ENCODE measurements at places on chromosomes 4 and X.
A peak's percentile ranks its signal among the peaks of the same experiment; 100 is the strongest.

DNA sequence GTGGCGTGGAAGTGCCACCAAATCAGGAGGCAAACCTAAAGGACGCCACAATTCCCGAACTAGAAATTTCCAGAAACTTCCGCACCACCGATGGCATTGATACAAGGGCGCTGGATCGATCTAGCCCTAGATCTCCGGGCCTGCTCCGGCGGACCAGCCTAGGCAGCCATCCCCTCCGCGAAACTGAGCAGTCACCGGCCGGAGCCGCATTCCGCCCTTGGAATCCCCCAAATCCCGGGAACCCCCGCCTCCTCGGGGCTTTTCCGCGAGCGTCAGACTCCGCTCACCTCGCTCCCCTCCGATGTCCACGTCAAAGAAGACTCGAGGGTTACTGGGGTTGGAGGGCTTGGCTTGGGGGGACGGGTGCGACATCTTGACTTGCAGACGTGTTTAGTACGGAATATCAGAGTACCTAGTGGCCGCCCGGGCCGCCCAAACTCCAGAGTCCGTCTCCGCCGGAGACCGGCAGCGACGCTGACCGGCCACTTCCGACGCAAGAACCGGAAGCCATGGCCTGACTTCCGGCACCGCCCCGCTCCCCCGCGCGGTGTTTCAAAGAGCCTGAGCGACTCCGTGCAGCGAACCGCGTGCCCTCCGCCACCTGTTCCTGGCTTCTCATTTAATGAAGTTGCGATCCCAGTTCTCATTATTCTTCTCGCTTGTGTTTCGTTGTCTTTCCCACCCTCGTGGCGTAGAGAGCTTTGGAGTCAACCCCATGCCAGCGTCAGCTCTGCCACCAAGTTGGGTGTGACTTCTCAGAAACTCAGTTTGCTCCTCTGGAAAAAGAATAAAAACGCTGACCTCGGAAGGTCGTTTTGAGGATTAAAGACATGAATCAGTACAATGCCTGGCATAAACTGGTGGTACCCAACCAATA, at the start of gene PPID:
PPID (minus strand) TSS at position 480 of the 877 bp plus-strand sequence; CDS start at position 372, 108 bp downstream.
- H3K36me3 ChIP-seq = peaks cover 6% of the 10 kb centered on the region
- no peaks in the 10 kb centered on the region for H3K27me3 ChIP-seq
- peak within 1 kb of the TSS; percentile 87 for H3K27ac ChIP-seq
- H3K4me1 ChIP-seq = peaks cover 3% of the 10 kb centered on the region

GRCh38 chr4:87133183-87133582, 87.2 kb downstream of the KLHL8 start:
- no peak overlapping the region for H3K27ac ChIP-seq
- H3K4me3 ChIP-seq = no peak overlapping the region
- no peak for DNase-seq
- no peaks in the 10 kb centered on the region for H3K27me3 ChIP-seq
- peaks cover 5% of the 10 kb centered on the region for H3K4me1 ChIP-seq
- H3K36me3 ChIP-seq = peaks cover 18% of the 10 kb centered on the region

DNA sequence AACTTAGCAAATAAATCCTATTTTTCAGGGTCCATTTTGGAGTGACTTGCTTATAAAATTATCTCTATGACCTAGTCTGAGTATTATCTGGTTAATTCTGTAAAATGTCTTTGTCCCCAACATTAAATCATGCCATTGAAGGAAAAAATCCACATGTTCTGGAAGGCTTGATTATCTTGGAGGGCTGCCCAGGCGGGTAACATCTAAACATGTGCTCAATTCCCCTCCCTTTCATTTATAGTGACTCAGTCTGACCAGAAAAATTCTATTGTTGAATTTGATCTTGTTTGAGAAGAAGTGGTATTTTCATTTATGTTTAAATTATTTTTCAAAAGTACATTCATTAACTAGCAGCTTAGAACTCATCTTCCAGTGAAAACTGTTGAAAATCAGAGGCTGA, 55.4 kb upstream of the SLC10A7 start:
- DNase-seq = no peak
- H3K27ac ChIP-seq = no peak overlapping the region
- H3K4me1 ChIP-seq = no peaks in the 10 kb centered on the region
- peaks cover 14% of the 10 kb centered on the region for H3K27me3 ChIP-seq
- H3K4me3 ChIP-seq = no peak overlapping the region

- H3K4me3 ChIP-seq = no peak overlapping the region
- no peaks in the 10 kb centered on the region for H3K27me3 ChIP-seq
- peaks cover 12% of the 10 kb centered on the region for H3K4me1 ChIP-seq
- DNase-seq = no peak
- H3K27ac ChIP-seq = no peak overlapping the region
Measured at GRCh38 chr4:111930659-111931058, 214.6 kb upstream of the FAM241A start.

DNA sequence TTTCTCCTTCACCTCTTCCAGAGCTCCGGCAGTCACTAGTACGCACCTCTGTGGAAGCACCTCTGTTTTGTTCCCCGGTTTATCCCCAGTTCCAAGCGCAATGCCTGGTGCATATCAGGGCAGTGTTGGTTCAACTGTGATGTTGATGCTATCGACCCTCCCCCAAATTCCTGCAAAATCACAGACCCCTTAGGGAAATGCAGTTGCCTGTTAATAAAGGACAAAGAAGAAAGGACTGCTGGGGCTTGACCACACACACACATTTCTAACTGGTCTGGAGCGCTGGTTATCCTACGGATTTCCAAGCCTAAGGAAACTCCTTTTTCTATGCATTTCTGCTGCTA, 530 bp upstream of the NMU start:
- peak; percentile 32 for DNase-seq
- H3K27me3 ChIP-seq = peaks cover 44% of the 10 kb centered on the region
- H3K4me1 ChIP-seq = peaks cover 39% of the 10 kb centered on the region
- H3K27ac ChIP-seq = no peak overlapping the region

GRCh38 chrX:72045141-72045540, 86.6 kb downstream of the RTL5 start:
- H3K36me3 ChIP-seq = no peaks in the 10 kb centered on the region
- H3K27ac ChIP-seq = no peak overlapping the region
- H3K27me3 ChIP-seq = no peaks in the 10 kb centered on the region
- no peaks in the 10 kb centered on the region for H3K4me1 ChIP-seq

DNA sequence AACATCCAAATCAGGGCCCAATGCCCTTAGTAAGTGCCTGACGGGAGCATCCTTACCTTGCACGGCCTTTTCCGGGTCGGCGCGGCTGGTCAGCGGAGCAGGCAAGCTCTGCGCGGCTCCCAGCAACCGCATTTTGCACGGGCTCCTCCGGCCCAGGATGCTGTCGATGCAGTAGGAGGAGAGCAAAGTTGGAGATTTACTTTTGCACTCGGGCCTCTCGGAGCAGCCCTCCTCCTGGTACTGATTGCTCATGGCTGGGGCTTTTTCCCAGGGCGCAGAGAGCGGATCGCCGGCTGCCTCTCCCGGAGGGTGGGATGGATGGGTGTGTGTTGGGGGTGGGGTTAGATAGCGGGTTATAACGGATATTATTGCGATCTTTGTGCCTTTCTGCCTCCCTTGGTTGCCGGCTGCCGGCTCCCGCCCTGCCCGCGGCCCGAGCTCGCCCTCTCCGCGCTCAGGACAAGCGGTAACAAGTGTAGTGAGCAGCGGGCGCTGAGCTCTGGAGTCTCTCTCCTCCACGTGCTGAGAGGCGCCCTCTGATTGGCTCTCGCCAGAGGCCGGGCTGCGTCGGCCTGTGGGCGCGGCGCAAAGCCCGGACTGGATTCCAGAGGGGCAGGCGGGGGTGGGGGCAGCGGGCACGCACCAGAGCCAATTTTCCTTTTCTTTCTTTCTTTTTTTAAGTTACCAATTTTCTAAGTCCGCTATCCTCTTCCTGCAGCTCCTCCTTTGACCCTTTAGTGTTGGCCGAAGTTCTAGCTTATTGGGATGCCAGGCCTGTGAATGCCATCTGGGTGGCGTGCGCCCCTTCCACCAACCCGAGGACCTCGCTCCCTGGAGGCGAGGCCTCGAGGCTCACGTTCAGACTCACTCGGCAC, at the start of gene ARX:
ARX (minus strand) TSS at position 480 of the 875 bp plus-strand sequence; CDS start at position 252, 228 bp downstream.
- no peaks in the 10 kb centered on the region for H3K36me3 ChIP-seq
- peak; percentile 97 for DNase-seq

Measured in neural progenitor cell (in vitro differentiated cells).